Activated T-helper 9 cell treated with anti-CD3 and anti-CD28 coated beads, Interleukin-2, amount 50 U/mL, for 16 hours (primary cell): ENCODE measurements at places on chromosomes 12 and 14.
A peak's percentile ranks its signal among the peaks of the same experiment; 100 is the strongest.

GRCh38 chr14:55398679-55399078 is 13.0 kb downstream of the ATG14 start:
- DNase-seq, result no peak

DNA sequence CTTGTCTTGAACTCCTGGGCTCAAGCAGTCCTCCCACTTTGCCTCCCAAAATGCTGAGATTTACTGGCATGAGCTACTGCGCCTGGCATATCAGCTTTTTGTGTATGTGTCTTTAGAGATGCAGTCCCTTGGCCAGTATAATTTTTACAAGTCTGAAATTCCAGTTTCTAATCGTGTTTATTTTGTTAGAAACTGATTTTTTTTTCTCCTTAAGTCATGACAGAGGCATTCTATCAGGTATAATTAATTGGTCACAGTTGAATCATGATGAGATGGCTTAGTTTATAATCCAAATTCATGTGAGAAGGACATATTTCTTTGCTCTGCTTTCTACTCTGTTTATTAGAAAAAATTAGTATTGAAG is 98.9 kb downstream of the PCNX1 start:
- DNase-seq, result no peak

GRCh38 chr14:75831455-75831854 is 150.3 kb downstream of the TGFB3 start:
- peak; percentile 9 for DNase-seq

DNA sequence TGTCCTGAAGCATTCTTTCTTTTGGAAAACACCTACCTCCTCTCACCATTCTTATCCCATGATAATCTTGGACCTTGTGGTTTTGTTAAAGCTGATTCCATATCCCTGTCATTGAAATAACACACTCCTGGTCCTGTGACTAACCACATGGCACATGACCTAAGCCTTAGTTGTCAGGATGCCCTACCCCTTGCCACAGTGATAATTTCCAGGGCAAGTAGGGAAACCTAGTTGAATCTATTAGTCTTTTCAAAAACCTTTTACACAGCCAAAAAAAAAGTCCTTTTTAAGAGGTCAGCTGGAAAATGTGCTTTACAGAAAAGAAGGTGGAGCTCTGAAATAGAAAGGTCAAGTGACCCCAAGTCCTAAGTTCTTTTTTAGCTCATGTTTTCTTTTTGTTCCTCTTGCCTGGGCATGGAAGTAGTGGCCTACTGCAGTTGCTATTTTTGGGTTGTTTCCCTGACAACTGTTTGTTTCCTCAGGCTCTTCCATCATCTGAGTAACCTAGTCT is 608.4 kb downstream of the LRFN5 start:
- DNase-seq, result no peak

DNA sequence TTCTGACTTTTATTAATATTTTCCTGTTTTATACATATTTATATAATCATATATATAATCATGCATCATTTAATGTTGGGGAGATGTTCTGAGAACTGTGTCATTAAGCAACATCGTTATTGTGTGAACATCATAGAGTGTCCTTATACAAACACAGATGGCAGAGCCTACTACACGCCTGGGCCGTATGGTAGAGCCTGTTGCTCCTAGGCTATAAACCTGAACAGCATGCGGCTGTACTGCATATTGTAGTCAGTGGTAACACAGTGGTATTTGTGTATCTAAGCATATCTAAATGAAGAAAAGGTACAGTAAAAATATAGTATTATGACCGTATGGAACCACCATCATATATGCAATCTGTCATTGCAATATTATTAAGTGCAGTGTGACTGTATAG is 44.7 kb upstream of the BCL7A start:
- no peak for DNase-seq

DNA sequence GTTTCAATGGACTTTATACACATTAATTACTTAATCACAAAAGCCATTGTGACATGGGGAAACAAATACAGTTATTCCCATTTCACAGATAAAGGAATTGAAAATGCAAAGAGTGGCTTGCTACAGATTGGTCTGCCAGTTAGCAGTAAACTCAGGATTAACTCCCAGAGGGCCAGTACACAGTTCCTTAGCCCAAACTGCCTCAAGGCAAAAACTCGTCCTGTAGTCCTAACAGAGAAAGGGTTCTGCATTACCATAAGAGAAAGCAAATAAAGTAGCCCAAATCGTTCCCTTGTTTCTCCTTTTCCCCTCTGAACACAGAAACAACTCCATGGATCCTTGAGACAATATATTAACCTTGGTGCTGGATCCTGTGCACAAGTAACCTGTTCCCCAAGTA is 274.4 kb downstream of the LRIG3 start:
- no peak for DNase-seq

DNA sequence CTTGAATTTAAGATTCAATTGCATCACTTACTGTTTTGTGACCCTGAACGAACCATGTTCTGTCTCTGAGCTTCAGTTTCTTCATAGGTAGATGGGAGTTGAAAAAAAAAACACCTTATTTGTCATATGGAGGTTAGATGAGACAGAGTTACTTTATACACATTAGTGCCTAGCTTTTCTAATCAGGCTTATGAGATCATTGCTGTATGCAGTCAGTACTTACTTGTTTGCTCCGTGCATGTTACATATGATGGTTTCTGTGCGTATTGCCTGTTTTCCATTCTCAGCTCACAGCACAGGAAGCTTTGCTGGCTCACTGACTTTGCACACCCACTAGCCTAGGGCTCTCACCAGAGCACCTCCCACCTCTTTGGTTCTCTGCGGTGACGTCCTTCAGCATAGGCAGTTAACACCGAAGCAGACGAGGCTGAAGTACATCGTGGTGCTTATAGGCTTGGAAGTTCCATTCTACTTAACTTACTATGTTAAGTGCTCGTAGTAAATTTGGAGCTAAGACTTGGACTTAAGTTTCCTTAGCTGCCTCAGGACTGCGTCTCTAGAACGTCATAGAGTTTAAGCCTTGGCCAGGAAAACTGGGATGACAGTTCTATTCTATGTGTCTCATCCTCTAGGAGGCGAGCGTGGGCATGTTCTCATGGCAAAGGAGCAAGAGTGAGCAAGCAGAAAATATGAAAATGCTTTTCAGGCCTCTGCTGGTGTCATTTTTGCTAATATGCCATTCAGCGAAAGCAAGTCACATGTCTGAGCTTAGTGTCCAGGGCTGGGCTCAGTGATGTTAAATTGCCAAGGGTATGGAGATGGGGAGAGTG is 57.3 kb downstream of the NRXN3 start:
- DNase-seq, result no peak

DNA sequence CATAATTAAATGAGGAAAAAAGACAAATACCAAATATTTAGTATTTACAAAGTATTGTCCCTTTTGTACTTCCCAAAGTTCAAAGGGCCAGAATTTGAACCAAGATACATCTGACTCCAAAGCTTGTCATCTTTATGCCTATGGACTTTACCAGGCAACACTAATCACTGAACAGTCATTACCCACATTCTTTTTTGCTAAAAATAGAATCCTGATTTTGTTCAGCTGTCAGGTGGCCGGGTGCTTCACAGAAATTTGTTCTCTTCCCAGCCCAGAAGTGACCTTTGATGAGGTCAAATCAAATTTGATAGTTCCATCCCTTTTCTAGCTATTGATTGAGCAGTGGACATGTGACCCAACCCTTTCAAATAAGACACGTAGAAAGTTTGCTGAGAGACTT is 121.6 kb downstream of the LLPH start:
- DNase-seq, result no peak

GRCh38 chr14:59313658-59314608 is 125.5 kb downstream of the DAAM1 start:
- no peak for DNase-seq

DNA sequence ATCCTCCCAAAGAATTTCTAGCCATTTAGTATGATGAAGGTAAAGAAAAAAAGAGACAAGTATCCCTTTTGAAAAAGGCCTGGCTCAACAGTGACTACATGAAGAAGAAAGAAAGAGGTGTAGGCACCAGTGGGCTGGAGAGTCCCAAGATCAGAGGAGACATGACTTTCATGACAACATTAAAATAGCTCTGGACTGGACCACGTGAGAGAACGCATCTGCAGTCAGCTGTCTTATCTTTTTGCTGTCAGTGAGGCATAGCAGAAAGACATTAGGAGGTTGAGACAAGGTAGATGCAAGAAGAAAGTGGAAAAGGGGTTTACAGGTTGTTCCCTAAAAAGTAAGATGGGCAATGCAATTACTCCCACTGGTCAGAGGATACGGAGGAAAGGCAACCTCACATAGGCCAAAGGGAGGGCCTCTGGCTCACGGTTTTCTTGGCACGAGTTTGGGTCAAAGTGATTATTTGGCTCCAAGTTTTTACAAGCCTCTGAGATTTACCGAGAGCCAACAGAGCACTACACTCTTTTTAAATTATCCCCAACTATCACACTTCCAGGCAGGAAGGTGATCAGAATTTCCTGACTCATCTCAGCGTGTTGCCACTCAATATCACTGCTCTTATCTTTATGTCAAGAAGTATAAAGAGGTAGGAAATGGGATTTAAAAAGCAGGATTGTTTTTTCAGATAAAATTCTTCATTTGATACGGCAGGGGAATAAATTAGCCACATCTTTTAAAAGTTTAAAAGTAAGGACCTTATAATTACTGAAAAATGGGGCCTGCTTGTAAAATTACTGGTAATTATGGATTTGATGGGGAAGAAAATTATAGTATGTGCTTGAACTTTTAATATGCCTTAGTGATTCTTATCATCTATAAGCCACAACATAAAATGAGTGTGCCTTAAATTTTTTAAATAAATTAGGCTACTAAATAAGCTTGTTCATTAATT is 29.2 kb downstream of the TMTC1 start:
- no peak for DNase-seq

GRCh38 chr12:83323866-83324265 is 637.2 kb downstream of the TMTC2 start:
- no peak for DNase-seq

- no peak for DNase-seq
Observed at GRCh38 chr12:101995684-101996083, 66.1 kb downstream of the WASHC3 start.
